Activated naive CD4-positive, alpha-beta T cell treated with Interleukin-2 at 50 U/mL for 16 hours (primary cell): ENCODE measurements at places on chromosomes 1 and 21.

- DNase-seq = no peak
Observed at GRCh38 chr1:42453386-42453785, 2.4 kb downstream of the ZMYND12 start.

- DNase-seq = no peak
Observed at GRCh38 chr21:34035619-34036354, 37.6 kb upstream of the MRPS6 start.

DNA sequence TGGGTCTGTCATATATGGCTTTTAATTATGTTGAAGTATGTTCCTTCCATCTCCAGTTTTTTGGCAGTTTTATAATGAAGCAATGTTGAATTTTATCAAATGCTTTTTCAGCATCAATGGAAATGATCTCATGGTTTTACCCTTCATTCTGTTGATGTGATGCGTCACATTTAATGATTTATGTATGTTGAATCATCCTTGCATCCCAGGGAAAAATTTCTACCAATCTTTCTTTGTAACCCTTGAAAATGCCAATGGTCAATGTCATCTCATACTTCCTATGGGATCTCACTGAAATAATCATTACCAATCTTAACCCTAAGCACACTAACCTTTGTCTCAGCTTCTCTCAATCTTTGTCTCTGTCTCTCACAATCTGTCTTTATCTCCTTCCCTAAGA is 1004.0 kb downstream of the KCNT2 start:
- no peak for DNase-seq

DNA sequence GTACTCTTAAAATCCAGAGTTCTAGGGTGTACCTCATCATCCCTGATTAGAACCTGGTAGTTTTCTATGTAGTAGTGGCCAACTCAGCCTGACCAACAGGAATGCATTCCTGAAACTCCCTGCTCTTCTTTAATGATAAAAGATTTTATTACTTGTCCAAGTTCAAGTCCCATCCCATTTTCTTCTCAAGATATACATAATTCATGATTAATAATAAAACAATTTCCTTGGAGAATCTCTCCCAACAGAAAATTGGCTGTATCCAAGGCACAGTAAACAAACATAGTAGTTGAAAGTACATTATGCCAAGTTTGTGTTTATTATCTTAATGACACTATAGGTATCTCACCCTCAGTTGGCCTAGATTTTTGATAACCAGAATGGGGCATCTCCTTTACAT is 714.1 kb upstream of the ADAMTS5 start:
- DNase-seq = no peak

DNA sequence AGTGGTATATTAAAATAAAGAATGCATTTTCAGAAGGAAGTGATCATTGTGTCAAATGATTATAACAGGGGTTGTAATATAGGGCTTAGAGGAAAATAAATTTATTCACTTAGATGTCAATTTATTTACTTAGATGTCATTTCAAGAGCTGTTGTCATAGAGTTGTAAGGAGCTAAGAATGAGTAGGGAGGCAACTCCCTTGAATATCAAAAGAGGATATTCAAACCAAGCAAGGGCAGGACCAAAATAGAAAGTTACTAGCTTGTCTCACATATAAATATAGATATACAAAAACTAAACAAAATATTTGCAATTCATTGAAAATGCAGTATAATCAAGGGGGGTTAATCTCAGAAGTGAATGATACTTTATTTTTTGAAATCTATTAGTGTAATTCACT is 16.0 kb upstream of the RASAL2 start:
- no peak for DNase-seq

- no peak for DNase-seq
Observed at GRCh38 chr1:245298781-245299180, 144.0 kb downstream of the KIF26B start.

- no peak for DNase-seq
Observed at GRCh38 chr21:32427958-32428623, 15.6 kb downstream of the EVA1C start.

DNA sequence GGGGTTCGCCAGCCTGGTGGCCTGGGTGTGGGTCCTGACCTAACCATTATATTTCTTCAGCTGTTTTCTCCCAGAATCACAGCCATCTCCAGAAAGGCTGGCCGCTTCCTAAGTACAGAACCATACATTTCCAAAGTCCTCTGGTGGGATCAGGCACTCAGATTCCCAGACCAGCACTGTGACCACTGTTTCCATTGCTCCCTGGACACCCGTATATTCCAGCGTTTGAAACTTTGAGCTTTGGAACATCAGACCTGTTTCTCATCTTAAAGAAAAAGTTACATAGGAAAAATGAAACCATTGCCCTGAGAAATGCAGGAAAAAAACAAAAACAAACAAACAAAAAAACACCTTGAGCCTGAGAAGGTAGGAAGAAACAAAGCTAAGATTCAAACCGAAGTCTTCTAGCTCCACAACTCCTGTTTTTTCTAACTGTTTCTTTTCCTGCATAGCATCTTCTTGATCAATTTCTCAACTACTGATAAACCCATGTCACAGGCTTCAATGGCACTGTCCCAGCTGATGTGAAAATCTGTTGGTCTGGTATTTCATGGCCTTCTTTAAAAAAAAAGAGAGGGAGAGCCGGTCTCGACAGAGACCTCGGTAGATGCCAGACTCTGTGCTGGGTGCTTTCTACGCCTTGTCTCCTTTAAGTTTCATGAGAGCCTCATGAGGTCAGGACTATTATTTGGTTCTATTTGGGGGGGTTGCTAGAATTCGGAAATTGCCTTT is 221.3 kb downstream of the TOMM20 start:
- DNase-seq = no peak

DNA sequence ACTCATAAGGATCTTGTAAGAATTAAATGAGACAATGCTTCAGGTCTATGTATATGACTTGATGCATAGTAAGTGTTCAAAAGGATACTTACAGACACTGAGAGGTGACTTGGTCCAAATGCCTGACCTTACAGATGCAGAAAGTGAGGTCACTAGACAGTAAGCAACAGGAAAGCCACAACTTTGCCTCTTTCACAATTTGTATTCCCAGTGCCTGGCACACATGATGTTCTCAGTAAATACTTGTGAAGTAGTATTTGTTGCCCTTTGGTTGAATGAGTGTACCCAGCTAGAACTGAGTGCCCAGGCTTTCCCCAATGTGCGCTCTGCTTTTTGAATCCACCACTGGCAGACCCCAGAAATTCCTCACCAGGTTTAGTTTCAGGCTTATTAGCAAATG is 105.1 kb downstream of the BEND5 start:
- no peak for DNase-seq

DNA sequence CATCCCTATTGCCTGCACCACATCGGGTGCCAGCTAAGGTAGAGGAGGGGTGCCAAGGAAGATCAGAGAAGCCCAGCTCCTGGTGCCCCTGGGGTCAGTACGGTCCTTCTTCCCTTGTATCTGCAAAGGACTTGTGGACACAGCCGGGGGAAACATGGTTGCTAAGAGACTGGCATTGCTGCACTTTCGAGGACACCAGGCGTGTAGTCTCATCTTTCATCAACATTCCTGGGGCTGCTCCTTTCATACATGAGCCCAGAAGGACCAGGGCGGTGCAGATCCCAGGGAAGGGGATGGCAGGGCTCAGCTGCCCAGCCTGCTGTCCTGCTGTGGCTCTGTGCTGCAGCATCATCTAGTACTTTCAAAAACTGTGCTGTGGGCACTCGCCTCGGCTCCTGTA is 61.0 kb downstream of the RUNX1 start:
- DNase-seq = no peak

- DNase-seq = no peak
Observed at GRCh38 chr1:226671277-226671676, 67.8 kb downstream of the ITPKB start.

DNA sequence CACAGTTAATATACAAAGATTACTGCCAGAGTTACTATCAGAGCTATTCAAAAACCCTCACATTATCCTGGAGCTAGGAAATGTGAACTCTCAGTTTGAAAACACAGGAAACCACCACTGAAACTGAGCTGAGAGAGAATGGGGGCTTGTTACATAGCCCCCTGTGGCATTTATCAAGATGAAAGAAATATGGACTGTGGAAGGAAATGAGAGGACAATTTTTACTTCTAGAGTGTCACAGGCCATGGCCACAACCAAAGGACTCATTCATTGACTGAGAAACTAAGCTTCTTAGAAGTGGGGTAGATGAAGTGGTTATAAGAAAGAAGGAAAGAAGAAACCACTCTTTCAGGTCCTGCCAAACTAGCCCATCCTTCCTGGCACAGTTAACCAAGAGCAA is 25.3 kb downstream of the DSTYK start:
- DNase-seq = no peak

GRCh38 chr1:162016631-162017030 is 7.0 kb downstream of the OLFML2B start:
- DNase-seq = no peak

DNA sequence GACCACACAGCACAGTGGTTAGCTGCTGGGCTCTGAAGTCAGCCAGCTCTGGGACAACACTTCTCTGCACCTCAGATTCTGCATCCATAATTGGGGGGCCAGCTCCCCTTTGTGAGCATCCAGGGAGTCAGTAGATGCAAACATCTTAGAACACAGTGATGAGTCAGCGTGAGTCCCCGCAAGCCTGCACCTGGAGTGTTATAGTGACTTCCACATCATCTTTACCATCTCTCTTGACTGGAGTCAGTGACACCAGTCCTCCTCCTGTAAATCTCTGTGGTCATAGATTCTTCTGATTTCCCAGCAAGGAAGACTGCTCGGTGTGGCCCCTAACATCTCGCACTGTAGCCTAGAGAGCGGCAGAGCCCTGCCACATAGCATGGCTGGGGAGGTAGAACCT is 13.9 kb upstream of the EDN2 start:
- DNase-seq = no peak

DNA sequence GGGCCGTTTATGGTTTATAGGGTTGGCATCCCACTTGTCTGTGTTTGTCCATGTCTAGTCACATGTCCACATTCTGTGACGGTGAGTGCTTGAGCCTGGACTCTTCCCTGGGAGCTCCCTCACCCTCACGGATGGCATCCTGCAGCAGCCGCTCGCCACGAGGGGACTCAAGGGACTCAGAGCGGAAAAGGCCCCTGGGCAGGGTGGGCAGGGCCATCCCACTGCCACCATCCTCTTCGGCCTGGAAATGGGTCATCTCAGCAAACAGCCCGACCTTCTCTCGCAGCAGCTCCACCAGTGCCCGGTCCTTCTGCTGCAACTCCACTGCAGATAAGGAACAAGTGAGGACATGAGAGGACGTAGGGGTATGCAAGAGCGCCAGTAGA is 11.1 kb downstream of the RXFP4 start:
- no peak for DNase-seq

DNA sequence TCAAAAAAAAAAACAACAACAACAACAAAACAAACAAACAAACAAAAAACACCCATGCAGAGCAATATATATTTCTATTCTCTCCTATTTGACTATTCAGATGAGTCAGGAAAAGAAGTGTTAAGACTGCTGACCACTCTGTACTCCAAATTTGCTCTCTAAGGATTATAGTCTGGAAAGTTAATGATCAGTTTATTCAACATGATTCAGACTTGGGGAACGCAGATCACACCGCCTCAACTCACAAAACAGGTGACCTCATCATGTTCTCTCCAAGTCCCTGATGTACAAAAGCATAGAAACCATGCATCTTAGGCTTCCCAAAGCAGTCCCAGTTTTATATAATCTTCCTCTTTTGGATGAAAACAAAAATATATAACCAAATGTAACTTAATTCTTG is 51.9 kb upstream of the PRRC2C start:
- no peak for DNase-seq

DNA sequence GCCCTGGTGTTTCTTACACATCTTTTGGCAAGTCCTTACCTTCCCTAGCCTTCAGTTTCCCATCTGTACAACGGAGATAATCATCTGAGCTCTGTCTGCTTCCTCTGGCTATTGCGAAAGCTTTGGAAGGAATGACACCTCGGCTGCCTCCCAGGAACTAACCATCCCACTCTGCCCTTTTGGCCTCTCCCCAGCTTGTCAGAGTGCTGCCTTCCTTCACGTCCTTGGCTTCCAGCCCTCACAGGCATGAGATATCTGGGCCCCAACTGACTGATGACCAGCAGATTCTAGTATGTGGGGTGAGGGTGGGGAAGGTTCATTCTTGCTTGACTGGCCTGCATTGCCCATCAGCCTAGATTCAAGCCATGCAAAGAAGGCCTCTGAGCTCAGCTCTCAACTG is 253.1 kb upstream of the FGGY start:
- no peak for DNase-seq

DNA sequence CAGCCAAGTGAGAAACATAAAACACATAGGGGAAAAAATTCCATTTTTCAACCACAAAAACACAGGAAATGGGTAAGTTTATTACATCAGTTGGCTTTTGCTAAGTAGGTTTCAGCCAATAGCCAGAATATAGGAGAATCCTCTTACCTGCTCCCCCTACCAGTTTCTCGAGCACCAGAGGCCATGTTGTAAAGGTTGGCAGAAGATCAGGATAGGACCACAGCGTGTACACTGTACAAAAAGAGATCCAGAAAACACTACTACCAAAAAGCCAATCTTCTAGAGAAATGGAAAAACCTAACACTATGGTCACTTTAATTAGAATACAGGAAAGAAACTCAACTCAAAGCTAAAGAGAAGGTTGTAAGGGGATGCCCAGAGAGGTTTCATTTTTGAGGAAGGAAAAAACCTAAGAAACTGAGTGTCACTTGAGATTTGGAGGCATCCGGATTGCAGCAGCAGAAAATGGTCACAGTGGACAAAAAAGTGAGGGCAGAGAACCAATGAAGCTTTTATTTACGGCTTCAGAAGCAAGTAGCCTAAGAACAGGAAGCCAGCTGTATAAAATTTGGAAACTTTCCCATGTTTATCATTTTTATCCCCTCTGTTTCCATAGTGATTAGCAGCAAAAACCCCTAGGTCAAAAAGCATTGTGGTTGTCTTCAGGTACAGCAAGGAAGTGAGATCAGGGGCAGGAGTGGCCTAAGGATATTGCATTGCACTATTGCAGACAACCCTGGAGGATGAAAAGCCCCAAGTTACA is 2.9 kb downstream of the EIF2D start:
- no peak for DNase-seq

DNA sequence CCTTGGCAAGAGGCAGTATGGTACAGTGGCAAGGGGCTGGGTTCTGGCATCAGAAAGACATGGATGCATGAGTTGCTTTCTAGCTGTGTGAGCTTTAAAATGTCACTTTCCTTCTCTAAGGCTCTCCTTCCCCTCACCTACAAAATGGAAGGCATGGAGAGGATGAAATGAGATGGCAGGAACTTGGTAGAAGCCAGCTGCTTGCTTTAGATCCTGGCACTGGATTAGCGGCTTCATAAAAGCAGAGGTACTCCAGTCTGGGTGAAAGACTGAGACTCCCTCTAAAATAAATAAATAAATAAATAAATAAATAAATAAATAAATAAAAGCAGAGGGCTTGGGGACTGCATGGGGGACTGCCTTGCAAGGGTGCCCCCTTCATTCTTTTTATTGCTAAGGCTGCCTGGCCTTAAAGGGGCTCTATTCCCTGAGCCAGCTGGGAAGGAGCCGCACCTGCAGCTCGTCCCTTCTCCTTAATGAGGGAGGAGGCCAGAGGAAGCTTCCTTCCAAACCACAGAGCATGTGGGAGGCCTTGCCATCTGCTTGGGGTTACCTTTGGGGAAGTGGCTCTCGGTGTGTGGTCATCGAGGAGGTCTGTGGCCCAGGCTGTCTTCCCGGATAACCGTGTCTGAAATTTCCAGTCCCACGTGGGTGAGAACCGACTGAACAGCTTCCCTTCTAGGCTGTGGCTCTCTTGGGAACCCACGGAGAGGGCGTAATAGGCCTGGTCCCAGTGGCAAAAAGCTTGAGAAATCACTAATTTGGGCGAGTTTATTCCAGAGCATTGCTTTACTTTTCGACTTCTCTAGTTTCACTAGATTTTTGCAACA is 2.0 kb upstream of the ATP13A2 start:
- DNase-seq = no peak

GRCh38 chr1:222225316-222225691 is 322.6 kb downstream of the HHIPL2 start:
- no peak for DNase-seq

GRCh38 chr1:54835131-54835898 is 34.2 kb upstream of the TTC22 start:
- DNase-seq = no peak
